ENCODE measurements at places on chromosomes 5 and 9.

DNA sequence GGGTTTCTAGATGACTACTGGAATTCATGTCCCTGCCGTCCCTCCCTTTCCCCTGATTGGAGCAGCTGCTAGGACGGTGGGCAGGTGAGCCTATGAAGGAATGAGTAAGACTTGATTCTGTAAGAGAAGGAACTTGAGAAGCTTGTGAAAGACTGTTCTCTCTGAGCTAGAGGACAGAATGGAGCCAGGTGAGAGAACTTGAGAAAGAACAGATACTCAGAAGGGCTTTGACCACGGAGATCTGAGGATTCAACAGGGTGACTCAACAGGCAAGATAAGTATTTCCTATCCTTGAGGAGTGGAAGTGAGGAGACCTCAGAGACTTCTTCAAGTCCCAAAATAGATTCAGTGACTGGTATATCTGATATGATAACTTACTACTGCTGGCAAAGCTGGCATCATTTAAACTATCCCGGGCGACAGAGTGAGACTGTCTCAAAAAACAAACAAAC, 41.9 kb downstream of the HSDL2 start:
- peak; percentile 17 for DNase-seq

DNA sequence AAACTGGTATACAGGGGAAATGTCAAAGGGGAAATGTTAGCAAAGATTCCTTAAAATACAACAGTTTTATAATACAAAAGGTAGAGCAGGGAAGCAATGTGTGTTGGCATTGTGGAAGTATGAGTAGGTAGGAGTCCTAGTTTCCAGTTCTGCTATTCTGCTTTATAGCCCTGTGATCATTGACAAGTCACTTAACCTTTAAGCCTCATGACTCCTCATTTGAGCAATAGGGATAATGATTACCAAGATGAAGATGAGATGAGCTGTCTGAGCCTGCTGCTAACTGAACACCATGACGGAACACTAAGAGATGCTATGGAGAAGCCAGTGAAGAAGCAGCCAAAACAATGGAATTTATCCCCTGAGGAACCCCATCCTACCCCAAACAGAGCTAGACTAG, 251.7 kb downstream of the PAPPA start:
- no peak for DNase-seq

GRCh38 chr5:160082614-160083500, 36.4 kb downstream of the PWWP2A start:
- no peak for DNase-seq

DNA sequence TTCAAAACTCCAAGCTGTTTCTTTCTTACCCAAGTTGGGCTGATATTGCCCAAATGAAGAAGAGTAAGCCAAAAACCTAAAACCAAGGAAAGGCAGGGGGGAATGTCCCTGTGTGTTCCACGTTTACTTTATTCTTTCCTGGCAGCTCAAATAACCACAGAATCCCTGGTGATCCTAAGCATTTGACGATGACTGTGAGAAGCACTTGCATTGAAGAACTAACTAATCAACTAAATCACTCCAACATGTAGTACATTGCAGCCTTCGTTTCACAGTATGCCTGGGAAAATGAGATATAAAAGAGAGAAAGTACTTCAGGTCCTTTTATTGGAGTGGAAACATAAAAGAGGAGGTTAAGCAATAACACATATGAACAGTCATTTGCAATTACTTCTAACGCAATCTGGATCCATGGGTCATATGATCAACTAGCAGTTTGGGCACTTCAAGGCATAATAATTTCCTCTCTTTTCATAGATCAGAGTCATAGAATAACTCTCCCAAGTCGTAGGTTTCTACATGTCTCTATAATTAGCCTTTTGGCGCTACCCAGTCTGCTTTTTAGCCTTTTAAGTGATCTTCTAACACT, 338.4 kb downstream of the TMEM167A start:
- no peak for DNase-seq

- peak; percentile 25 for DNase-seq
Observed at GRCh38 chr5:55316837-55317236, 9.0 kb downstream of the MTREX start.

DNA sequence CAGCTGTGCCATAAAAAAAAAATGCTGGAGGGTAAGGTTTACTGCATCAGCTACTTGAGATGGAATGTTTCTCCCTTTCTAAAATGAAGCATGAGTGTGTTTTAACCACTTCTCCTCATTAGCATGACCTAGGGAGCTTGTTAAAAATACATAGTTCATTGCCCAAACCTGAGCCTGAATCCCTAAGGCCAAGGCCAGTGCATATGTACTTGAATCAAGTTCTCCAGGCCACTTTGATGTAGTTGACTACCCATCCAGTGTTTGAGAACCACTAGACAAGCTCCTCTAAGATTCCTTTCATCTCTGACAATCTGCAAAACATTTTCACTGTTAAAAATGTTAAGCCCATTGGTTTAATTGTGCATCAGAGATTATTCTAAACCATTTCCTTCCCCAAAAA, 6.7 kb downstream of the TIMD4 start:
- no peak for DNase-seq

DNA sequence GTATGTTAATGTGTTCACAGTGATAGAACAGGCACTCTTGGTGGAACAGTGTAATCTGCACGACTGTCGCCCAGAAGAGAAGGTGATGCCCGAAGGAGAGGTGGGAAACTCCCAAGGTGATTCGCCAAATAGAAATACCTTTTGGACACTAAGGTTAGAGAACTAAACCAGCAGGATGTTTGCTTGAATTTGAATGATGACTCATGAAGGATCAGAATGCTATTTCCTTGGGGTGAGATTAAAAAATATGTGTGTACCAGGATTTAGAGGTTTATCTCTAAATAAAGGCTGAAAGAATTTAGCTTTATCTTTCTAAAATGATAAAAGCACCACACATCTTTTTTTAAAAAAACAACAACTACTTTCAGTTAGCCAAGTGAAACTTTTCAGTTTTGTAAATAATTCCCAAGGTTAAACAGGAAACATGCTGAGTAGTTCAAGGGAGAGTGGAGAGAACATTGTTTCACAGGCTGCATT, 297.4 kb upstream of the TAS2R1 start:
- DNase-seq, result no peak

DNA sequence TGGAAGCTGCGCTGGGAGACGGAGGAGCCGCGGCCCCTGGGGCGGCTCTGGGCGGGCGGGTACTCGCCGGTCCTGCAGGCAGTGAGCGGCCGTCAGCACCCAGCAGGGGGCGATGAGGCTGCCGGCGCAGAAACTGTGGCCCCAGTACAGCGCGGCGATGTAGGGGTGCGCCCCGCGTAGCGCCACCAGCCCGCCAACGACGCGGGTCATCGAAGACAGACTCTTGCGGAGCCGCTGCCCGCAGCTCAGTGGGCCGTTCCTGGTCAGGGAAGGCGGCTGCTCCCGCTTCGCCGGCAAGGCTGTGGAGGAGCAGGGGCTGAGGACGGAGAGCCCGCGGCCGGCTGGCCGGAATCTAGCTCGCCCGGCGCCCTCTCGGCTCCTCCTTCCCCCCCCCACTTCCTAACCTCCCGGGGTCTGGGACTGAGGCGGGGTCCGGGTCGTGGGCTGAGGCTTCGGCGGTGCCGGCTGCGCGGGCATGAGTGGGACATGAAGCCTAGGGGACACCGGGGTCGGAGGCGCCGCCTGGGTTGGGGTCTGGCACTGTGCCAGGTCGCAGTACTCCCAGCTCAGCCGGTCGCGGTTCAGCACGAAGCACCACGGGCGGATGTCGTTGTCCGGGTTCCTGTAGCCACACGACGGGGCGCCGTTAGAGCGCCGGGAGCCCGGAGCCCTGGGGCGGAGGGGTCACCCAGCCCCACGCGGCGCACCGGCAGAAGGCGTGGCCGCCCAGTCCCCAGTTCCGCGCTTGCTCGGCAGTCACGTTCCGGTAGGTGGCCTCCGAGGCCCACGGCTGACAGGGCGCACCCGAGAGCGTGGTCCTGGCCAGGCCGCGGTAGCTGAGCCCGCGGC, 3.6 kb upstream of the PFN3 start:
- DNase-seq, result peak; percentile 90

GRCh38 chr5:142849466-142849865, 79.3 kb downstream of the ARHGAP26 start:
- no peak for DNase-seq

DNA sequence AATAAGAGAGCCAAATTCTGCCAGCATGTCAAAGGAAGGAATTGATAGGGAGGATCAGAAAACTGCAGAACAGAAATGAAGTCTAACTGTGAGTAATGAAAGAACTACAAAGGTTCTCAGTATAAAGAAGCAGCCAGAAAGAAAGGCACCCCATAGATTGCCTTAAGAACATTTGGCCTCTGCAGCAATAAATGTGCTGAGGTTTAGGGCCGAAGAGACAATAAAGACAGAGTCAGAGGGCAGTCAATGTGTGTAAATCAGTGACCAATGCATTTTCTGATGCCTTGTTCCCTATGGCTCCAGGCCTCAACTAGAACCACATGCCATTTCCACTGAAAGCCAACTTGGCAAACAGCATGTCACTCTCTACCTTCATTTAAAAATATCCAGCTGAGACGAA, 281.0 kb downstream of the HINT1 start:
- no peak for DNase-seq

GRCh38 chr5:57313716-57314115, 139.9 kb downstream of the GPBP1 start:
- no peak for DNase-seq

GRCh38 chr9:132366481-132366880, 11.7 kb upstream of the SETX start:
- no peak for DNase-seq

- DNase-seq, result peak; percentile 93
Observed at GRCh38 chr5:58545912-58546311, 37.0 kb upstream of the RAB3C start.

DNA sequence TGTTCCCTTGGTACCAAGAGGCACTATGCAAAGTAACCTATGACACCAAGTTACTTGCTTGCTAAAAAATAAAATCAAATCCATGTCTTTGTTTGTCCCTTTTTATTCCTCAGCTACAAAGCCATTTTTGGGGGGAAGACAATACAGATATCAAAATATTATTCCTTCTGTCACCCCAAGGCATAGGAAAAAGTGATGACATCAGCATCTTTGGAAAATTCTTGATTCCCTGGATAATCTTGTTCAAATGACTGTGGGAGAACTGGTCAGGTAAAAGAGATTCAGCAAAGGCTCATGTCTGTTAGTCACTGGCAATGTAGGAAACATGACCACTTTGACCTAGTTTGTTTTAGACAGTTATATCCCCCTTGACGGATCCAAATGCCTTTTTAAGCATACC, 373.1 kb downstream of the MAT2B start:
- DNase-seq, result no peak

DNA sequence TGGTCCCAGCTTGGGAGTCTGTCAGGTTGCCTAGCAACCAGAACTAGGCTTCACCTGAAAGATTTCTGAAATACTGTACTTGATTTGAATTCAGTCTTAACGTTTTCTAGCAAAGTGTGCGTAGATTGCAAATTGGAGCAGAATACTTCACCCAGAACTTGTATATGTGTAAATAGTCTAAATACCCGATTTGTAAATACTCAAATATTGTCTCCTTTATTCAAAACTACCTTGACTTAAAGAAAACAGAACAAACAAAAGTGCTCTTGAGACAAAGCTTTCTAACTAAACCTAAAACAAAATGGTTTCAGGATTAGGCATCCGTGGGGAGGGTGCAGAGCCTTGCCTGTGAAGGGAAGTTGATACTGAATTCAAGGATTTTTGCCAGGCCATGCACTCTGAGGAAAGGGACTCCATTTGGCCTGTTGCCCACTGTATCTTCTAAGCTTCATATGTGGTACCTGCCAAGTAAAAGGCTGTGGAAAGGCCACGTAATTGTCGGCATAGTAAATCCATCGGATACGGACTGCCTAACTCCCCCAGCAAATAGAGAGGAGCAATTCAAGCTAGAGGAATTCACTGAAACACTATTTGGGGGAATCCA, 744 bp upstream of the HMGCS1 start:
- DNase-seq, result no peak

DNA sequence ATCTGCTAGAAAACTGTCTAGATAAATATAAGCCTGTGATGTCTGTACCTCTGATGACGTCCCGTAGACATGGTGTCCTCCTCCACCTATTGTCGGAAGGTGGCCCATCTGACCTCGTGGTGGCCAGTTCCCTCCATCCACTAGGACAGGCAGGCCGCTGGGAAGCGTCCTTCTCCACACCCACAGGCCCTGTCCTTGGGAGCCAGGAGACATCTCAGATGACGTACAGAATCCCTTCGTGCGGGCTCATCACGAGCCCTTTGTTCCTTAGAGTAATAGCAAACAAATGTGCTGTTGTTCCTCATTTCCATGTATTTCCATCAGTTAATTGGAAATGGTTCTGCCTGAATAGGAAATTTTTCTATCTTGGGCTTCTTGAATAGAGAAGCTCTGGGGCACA, 38.3 kb upstream of the TENT4A start:
- no peak for DNase-seq

GRCh38 chr5:175842951-175843793, 28.2 kb upstream of the CPLX2 start:
- no peak for DNase-seq

- no peak for DNase-seq
Observed at GRCh38 chr9:122138560-122139268, 20.9 kb downstream of the NDUFA8 start.

Measured in NB4 (cell line).